Stimulated activated CD4-positive, alpha-beta T cell treated with anti-CD3 and anti-CD28 coated beads, Interleukin-12 subunit alpha, Interleukin-12 subunit beta, amount 100 ng/mL, for 48 hours (primary cell): ENCODE measurements at places on chromosomes 4 and X.

- DNase-seq = no peak
Measured at GRCh38 chr4:166777760-166778159, 456.5 kb downstream of the SPOCK3 start.

DNA sequence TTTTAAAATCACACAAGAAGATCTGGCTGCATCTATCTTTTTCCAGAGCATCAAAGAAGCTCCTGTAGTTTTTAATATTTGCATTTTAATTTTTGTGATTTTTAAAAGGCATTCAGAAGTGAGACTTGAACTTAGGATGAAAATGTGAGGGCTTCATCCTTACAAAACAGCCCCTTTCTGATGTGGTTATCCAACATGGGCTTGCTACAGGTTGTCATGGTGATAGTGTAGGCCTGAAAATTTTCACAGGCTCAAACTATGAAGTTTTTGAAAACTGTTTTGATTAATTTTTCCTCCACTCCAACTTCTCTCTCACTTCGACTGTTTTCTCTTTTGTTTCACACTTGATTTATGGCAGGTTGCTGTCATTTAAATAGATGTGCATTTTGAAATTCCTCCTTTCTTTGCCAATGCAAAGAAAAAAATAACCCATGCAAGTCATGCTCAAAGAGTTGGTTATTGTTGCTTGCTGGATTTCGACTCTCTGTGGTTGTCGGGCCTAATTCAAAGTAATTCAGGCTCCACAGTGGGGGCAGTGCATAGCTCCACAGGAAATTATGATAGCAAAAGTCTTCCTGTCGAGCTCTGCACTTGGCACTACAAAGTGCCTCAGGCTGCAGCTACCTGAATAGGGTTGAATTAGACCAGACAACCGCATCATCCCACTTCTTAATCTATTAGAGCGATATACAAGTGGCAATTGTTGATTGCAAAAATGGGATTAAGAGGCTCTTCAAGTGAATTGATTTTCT is 201.0 kb upstream of the GPR101 start:
- no peak for DNase-seq

- no peak for DNase-seq
Measured at GRCh38 chr4:71272976-71273375, 65.8 kb upstream of the SLC4A4 start.

- no peak for DNase-seq
Measured at GRCh38 chr4:17490575-17491059, 21.3 kb downstream of the QDPR start.

DNA sequence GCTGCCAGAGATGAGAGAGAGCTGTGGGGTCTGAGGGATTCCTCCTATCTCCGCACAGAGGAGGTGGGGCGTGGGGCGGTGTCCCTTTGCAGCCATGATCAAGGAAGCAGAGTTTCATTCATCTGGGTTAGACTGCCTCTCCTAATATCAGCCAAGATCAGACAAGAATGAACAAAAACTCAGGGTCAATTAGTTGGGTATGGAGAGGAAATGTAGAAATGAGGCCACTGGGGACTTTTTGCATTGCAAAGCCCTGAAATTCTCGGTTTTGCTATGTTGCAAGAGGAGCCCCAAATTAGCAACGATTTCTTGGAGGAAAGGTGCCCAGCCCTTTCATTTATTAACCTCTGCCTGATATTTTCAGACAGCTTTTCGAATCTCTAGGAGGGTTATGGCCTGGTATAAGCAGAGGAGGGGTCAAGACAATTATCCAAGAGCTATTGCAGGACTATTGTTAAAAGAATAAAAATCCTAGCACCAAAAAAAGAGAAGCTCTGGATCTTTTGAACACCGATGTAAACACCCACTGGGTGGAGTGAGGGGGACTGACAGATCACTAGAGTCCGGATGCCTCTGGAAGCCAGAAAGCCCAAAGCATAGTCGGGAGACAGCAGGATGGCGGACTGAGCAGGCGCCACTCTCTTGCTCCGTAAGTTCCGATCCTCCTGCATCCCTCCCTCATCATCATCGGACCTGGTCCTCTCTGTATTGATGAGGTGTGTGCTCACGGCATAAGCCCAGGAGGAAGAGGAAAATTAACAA is 34.4 kb upstream of the ACSL1 start:
- DNase-seq = no peak

GRCh38 chr4:77084019-77084639 is 8.3 kb upstream of the CCNI start:
- DNase-seq = no peak

GRCh38 chrX:40746521-40746920 is 11.2 kb upstream of the MED14 start:
- DNase-seq = no peak

DNA sequence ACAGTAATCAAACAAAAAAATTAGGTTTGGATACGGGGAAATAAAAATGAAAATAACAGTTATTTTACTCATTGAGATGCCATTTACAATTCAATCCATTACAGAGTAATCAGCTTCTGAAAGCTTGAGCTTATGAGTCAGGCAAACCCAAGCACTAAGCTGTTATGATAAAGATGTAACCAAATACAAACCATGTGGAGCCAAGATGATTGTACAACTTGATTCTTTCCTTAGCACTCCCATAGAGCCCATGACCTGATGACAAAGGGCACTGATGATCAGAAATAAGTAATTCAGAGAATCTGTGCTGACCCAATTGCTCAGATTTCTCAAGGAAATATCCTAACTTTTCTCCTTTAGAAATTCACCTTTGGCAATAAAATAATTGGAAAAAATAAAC is 40.5 kb upstream of the PRKG2 start:
- DNase-seq = no peak

GRCh38 chr4:18860836-18861530 is 839.4 kb upstream of the LCORL start:
- DNase-seq = no peak

DNA sequence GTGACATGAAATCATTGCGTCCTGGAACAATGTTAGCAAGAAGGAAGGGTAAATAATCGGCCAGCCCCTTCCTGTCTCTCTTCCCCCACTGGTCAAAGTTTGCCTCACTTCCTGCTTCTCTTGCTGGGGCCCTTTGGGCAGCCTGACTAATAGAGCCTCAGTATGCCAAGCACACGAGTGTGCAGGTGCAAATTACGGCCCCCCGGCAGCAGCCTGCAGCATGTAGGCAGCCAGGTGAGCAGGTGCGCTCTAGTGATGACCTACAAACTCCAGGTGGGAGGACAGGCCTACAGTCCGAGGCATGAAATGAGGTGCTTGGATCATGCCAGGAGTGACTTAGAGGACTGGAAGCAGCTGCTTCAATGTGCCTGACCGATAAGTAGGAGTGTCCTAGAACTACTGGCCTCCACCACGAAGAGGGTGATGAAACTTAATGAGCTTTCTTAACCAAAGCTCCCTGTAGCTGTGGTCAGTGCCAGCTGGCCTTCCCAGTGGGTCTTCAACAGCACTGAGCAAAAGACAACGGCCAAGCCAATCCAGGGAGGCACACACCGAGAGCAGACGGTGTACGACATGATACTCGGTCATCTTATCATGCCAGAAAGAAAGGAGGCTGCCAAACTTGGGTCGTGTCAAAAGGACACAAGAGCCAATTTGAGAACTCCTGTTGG is 26.1 kb upstream of the FAT1 start:
- DNase-seq = no peak

DNA sequence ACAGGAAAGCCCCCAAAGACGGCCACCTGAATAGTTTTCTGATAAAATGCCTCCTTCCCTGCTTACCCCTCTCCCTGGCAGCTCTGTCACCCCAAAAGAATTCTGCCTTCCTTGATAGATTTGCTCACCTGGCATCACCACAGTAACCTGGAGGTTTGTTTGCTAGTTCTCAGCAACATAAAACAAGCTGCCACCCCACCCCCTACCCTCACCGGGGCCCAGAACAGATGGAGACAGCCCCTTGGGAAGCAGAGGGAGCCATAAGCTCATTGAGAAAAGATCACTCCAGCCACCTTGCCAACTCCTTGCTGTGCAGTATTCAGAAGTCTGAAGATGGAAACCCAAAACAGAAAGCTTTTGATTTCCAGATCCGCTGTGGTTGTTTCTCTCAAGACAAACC is 108.6 kb downstream of the DHX15 start:
- DNase-seq = no peak

DNA sequence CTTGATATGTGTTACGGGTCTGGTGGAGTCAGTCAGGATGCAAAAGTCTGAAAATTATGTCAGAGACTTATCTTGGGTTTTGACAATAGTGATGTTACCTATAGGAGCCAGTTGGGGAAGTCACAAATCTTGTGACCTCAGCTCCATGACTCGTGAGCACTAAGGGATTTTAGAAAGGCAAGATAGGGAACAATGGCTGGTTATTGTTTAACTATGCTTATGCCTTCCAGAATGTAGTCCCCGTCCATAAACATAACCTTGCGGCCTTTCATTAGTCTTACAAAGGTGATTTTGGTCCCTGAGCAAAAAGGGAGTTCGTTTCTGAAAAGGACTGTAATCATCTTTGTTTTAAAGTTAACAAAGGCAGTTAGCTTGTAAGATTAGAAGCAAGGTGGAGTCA is 23.9 kb upstream of the GATB start:
- DNase-seq = no peak

DNA sequence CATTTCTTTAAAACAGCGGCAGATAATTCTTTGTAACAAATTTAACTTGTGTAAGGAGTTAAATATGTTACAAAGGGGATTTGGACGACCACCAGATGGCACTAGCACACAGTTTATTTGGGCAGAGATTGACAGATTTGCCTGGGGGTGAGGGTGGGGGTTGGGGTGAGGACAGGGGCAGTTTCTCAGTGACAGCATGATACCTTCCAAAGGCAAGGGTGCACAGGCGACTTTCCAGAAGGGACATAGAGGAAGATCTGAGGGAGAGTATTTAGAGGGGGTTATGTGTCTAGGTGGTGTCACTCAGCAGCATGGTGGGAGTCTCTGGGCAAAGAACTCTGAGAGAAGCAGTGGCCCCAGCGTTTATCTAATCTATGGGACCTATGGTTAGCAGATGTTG is 9.6 kb upstream of the TMA16 start:
- DNase-seq = peak; percentile 47

DNA sequence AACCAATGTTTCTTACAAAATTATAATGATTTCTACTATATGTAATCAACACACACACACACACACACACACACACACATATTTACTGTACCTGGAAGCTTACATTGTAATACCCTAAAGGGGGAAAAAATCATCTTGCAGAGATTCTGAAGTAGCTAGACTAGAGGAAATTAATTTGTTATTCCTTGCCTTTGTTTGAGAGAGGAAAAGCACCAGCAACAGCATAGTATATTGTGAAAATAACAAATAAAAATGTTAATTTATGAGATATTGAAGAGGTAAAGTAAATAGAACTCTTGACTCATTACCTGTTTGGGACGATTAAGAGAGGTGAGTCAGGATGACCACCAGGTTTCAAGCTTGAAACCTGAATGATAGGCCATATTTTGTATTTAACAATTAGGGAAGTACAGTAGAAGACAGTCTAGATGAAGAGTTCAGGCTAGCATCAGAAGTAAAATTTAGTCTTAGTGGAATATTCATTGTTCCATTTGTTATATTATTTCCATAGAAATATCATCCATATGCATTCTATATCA is 873.4 kb upstream of the PCDH10 start:
- no peak for DNase-seq

DNA sequence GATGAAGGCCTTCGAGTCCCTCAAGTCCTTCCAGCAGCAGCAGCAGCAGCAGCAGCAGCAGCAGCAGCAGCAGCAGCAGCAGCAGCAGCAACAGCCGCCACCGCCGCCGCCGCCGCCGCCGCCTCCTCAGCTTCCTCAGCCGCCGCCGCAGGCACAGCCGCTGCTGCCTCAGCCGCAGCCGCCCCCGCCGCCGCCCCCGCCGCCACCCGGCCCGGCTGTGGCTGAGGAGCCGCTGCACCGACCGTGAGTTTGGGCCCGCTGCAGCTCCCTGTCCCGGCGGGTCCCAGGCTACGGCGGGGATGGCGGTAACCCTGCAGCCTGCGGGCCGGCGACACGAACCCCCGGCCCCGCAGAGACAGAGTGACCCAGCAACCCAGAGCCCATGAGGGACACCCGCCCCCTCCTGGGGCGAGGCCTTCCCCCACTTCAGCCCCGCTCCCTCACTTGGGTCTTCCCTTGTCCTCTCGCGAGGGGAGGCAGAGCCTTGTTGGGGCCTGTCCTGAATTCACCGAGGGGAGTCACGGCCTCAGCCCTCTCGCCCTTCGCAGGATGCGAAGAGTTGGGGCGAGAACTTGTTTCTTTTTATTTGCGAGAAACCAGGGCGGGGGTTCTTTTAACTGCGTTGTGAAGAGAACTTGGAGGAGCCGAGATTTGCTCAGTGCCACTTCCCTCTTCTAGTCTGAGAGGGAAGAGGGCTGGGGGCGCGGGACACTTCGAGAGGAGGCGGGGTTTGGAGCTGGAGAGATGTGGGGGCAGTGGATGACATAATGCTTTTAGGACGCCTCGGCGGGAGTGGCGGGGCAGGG is 568 bp downstream of the HTT start:
- peak; percentile 15 for DNase-seq

DNA sequence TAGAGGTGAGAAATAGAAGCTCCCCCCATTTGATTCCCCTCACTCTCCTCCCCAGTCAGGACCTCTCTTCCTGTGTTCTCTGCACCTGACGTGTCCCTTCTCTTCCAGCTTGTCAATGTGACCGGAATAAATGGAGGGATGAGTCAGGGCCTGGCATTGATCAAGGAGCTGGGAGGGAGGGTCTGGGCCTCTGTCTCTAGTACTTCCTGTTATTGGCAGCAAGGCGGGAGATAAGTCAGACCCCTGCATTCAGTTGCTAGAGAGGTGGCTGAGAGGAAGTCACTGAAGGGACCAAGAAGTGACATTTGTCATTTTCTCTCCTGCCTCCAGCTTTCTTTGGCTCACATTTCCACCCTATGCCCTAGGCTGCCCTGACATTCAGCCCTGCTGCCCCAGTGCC is 35.1 kb upstream of the ZNF41 start:
- no peak for DNase-seq

- DNase-seq = no peak
Measured at GRCh38 chr4:22637306-22637705, 55.4 kb upstream of the GBA3 start.

- peak; percentile 14 for DNase-seq
Measured at GRCh38 chr4:68175562-68176155, 46.0 kb upstream of the TMPRSS11F start.

DNA sequence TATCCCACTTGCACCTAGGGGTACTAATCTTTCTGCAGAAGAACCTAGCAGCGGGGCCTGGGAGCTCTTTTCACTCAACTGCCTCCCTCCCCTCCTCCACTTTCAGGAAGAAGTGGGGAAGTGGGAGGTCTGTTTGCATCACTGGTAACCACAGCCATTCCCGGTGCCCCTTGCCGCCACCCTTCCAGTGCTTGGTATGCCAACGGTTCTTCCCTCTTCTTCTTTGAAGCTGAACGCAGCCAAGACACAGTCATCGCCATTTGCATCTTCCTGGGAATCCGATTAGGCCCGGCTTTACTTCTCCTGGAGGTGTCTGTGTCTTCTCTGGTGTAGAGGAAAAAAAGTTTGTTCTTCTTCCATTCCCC is 47.2 kb upstream of the RBPJ start:
- DNase-seq = no peak

GRCh38 chr4:14596028-14596427 is 406.3 kb upstream of the CPEB2 start:
- no peak for DNase-seq

GRCh38 chr4:123547216-123548165 is 150.9 kb downstream of the SPRY1 start:
- no peak for DNase-seq

GRCh38 chrX:48897157-48897624 is 377 bp downstream of the TIMM17B start:
- peak; percentile 55 for DNase-seq
